Peyer's patch (tissue), 4 donors: ENCODE measurements at places on chromosomes 16 and 17.

DNA sequence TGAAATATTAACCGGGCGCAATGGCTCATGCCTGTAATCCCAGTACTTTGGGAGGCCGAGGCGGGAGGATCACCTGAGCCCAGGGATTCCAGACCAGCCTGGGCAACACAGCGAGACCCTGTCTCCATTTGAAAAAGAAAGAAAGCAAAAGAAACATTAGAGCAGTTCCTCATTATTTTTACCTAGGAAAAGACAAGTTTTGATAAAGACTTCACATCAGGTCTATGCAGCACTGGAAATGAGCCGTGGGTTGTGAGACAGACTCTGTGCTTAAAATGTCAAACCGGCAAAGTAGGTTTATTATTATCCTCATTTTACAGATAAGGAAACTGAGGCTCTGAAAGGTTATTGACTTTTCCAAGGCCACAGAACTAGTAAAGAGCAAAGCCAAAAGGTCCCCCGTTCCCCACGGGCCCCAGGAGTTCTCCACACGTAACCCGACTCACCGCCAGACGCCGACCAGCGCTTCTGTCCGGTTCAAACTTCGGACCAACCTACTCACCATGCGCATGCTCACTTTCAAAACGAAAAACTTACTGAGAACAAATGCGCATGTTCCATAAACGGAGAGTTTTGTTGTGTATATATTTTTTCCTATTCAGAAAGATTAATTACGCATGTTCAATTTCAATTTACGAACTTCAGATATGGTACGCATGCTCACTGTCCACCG, 356 bp downstream of the TUBD1 start:
- DNase-seq: no peak

DNA sequence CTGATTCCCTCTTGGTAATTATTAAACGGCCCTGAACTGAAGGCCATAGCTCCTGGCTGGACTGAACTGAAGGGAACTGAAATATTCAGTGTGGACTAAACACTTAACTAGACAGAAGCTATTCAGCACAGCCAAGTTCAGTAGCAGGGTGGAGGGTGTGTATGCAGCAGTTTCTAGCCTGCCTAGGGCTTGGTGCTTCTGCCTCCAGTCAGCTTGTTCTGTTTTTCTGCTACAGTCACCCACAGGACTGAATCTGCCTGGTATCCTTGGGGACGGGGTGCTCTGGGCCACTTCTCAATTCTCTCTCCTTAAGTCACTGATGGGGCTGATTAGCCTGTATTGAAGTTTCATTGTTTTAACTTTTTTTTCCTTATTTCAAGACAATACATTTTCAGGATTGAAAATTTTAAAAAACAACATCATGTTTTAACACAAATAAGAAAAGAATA, 77.1 kb downstream of the WWP2 start:
- peak; percentile 52 for DNase-seq

- peak; percentile 73 for DNase-seq
These were observed 9.5 kb downstream of the SLC6A4 start for GRCh38 chr17:30225919-30226553.

DNA sequence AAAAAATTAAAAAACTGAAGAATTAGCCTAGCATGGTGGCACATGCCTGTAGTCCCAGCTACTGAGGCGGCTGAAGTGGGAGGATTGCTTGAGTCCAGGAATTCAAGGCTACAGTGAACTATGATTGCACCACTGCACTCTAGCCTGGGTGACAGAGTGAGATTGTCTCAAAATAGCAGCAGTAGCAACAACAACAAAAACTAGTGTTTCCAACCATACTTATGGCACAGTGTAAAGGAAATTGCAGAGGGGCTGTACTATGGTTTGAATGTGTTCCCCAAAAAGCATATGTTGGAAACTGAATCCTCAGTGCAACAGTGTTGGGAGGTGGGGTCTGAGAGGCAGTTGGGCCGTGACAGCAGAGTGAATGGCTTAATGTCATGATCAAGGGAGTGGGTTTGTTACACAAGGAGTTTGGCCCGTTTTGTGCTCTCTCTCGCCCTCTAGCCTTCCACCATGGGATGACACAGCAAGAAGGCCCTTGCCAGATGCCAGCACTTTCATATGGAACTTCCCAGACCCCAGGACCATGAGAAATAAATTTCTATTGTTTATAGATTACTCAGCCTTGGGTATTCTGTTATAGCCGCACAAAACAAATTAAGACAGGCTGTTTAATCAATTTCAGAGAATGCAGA, 70.0 kb downstream of the PGS1 start:
- no peak for DNase-seq

DNA sequence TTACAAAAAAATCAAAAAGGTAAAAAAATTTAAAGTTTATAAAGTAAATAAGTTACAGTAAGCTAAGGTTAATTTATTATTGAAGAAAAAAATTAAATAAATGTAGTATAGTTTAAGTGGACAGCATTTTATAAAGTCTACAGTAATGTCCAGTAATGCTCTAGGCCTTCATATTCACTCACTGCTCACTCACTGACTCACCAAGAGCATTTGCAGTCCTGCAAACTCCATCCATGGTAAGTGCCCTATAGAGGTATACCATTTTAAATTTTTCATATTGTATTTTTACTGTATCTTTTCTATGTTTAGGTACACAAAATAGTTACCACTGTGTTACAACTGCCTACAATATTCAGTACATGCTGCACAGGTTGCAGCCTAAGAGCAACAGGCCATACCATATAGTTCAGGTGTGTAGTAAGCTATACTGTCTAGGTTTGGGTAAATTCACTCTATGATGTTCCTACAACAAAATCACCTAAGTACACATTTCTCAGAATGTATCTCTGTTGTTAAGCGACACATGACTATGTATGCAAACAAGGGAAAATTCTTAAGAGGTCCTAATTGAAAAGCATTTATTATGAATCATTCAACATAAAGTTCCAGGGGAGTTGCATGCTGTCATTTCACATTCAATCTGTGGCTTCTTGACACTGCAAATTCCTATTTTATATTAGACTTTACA, 92.3 kb downstream of the SPAG9 start:
- no peak for DNase-seq

GRCh38 chr17:66126231-66126630, 65.7 kb downstream of the CEP112 start:
- DNase-seq: no peak

GRCh38 chr17:17684906-17685774, 3.9 kb downstream of the RAI1 start:
- no peak for DNase-seq

DNA sequence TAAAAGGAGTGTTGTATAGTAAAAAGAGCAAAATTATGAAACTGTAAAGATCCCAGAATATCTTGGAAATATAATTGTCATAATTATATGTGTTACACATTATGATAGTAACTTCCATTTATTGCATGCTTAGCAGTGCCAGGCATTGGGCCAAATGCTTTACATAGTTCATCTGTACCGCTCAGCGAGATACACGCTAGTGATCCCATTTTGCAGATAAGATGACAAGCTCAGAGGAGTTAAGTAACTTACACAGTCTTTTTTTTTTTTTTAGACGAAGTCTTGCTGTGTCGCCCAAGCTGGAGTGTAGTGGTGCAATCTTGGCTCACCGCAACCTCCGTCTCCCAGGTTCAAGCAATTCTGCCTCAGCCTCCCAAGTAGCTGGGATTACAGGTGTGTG, 6.8 kb upstream of the EZH1 start:
- no peak for DNase-seq

DNA sequence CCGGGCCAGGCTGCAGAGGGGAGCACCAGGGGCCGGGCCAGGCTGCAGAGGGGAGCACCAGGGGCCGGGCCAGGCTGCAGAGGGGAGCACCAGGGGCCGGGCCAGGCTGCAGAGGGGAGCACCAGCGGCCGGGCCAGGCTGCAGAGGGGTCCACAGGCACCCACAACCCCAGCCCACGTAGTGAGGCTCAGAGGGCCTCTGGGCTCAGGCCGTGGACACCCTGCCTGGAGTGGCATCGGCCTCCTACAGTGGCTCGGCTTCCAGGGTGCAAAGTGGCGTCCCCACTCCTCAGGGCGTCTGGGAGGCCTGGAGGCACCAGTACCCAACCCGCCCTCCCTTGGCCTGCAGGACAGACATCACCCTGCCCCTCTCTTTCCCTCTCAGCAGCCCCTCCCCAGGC, 9.6 kb downstream of the DOC2B start:
- DNase-seq: no peak

GRCh38 chr17:62787366-62787765, 20.7 kb downstream of the MARCHF10 start:
- DNase-seq: no peak

DNA sequence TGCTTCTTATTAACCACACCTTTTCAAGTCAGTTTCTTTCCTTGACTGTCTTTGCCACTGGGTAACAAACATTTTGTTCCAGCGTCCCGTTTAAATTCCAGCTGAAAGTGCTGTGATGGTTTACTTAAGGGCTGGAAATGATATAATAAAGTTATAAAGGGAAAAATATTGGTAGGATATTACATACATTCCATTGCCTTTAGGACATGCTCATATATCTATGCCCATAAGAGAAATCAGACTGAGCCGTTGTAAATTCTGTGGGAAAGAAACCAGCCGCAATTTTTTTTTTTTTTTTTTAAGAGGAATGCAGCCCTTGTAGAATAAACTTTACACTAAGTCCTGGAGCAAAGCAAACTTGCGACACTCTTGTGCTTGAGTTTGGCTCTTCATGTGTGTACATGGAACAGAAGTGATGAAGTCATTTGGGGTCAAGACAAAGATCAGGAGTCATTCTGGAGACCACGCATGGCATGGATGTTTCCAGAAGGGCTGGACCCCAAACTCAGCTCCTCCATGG, 210.9 kb downstream of the XYLT1 start:
- DNase-seq: no peak

GRCh38 chr17:77580531-77581270, 377.8 kb upstream of the TNRC6C start:
- no peak for DNase-seq

DNA sequence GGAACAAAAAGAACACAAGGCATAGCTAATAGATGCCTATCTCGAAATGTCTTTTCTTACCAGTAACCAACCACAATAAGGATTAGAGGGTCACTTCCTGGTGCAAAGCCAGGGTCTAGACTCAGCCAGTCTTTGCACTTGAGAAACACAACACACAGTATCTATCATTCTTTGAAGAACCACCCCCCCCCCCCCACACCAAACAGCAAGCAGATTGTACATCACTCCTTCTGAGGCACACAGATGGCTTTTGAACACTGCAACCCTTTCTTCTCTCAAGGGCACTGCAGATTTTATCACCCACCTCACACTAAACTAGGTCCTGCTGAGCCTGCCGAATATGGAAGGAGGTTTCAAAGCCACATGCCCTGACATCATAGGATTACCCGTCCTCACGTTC, 145.6 kb downstream of the AATF start:
- DNase-seq: no peak

GRCh38 chr17:32828822-32829221, 48.1 kb downstream of the MYO1D start:
- no peak for DNase-seq

DNA sequence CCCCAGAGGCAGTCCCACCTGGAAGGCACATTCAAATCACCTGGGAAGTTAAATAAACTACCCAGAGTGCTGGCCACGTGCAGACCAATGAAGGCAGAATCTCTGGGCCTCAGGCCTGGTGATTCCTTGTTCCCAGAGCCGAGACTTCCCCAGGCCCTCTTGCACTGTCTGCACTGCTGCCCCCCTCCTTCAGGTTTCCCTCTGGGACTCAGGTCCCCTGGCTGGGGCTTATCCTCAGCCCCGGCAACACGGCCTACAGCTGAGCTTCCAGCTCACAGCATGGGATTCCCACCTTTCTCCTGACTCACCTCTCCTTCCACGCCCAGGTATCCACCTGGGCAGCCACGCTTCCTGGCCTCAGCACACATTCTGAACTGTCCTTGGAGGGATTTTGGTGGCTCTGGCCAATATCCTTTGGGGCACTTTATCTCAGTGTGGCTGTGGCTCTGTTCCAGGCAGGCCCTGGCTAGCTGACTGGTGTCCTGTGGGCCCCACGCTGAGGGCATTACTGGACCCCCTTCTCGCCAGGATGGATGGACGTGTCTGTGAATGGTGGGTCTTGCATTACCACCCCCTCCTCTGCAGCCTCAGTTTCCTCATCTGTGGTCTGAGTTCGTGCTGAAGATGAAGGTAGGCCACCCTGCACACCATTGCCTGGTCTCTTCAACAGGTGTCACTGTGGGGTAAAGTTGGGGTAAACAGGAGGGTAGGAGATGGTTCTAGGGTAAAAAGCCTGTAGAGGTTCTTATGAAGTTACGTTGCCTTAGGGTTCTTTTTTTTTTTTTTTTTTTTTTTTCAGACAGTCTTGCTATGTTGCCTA, 165.7 kb downstream of the IRF8 start:
- peak; percentile 29 for DNase-seq

DNA sequence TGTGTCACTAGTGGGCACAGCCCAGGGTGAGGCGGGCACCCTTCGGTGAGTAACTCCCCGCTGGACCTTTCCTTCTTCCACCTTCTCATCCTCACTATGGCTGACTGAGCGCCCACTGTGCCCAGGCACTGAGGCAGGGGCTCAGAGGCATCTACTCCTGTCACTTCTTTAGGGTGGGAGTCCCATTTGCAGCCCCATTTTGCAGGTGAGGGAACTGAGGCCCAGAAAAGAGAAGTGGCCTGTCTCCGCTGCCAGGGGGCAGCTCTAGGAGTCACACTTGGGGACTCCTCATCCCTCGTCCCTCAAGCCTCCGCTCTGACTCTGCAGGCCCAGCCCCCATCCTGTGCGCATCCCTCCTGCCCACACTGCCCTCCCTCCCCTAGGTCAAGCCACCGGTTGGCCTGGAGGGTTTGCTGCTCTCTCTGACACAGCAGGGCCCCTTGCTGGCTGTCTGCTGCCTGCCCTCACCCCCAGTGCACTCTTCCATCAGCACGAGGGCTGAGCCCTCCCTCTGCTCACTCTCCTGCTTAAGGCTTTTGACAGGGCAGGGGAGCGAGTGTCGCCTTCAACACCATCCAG, 62.4 kb downstream of the CNGB1 start:
- DNase-seq: no peak

GRCh38 chr17:80596760-80597608, 52.3 kb downstream of the RPTOR start:
- DNase-seq: no peak

DNA sequence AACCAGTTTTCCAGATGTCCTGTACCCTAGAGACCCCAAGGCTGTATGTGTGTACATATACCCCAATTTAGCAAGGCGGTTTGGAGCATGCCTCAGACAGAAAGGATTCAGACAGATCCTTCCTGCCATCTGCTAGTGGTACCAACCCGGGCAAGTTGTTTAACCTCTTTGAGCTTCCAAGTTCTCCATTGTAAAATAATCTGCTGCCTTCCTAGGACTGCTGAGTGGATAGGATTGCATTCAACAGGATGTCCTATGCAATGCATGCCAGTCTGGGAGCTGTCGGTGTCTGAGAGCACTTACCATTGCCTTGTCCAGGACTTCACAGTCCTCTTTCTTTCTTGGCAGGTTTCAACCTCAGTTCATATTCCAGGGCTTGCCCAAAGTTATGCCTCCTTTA, 1.9 kb downstream of the CDH13 start:
- no peak for DNase-seq

- DNase-seq: peak; percentile 56
These were observed 9.1 kb downstream of the TUBG1 start for GRCh38 chr17:42618442-42619150.

GRCh38 chr16:972316-973002, 1.7 kb upstream of the LMF1 start:
- DNase-seq: no peak
